Fibroblast of gingiva (primary cell): ENCODE measurements at places on chromosomes 7 and 10.

- no peak for DNase-seq
These were observed 32.8 kb upstream of the VIPR2 start for GRCh38 chr7:159177284-159177953.

DNA sequence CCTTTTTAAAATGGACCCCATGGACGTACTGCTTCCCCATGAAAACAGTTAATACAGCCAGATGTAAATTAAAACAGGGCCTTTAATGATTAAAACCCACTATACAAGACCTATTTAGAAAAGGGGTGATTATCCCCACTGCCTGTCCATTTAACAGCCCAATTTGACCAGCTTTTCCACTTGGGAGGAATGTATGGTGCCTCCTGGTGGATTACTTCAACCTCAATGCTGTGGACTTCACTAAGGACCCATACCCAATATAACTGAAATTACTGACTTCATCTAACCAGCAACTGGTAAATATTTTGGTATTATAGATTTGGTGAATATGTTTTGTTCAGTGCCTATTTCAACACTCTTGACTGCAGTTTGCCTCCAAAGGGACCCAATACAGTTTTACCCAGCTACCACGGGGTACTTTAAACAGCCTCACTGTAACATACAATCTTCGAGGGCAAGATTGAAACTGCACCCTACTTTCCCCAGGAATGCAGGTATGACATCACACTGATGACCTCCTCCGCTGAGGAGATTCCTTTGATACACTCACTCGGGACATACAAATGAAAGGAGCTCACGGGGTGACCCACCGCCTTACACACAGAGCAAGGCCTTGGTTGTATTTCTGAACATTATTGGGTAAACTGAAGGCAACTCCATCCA is 192.8 kb downstream of the DNAJC1 start:
- no peak for DNase-seq

DNA sequence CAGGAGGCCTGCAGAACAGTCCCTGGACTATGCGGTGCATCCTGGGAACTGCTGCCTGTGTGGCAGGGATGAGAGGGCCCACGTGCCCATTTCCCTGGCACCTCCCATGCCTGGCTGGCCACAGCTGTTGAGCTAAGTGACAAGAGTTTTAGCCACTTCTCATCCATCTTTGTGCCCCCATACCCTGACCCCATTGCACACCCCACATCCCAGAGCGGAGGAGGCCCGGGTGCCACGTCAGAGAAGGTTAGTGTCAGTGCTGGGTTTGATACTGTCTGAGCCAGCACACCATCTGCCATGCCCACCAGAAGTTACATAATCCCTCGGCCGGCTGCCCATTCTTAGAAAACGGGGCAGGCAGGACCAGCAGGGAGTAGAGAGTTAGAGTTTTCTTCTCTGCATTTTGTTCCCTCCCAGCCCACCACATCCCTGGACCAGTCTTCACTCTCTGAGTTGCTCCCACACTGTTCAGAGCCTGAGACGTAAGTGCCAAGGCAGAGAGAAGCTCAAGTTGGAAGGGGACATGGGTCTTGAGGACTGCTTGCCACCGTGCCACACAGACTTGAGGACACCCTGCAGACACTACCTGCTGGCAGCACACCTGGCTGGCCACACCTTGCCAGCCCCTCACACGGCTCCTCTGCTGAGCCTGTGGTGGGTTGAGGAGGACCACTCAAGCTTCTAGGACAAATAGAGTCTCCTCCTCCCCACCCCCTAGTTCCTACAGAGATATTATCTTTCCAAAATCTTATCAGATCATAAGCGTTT is 13.1 kb downstream of the UNC5B start:
- no peak for DNase-seq

GRCh38 chr10:63132651-63133055 is 475 bp upstream of the NRBF2 start:
- no peak for DNase-seq

GRCh38 chr7:38296059-38296857 is 22.8 kb upstream of the TARP start:
- DNase-seq: no peak

- DNase-seq: no peak
These were observed 124.7 kb upstream of the C1QL3 start for GRCh38 chr10:16646181-16647059.

DNA sequence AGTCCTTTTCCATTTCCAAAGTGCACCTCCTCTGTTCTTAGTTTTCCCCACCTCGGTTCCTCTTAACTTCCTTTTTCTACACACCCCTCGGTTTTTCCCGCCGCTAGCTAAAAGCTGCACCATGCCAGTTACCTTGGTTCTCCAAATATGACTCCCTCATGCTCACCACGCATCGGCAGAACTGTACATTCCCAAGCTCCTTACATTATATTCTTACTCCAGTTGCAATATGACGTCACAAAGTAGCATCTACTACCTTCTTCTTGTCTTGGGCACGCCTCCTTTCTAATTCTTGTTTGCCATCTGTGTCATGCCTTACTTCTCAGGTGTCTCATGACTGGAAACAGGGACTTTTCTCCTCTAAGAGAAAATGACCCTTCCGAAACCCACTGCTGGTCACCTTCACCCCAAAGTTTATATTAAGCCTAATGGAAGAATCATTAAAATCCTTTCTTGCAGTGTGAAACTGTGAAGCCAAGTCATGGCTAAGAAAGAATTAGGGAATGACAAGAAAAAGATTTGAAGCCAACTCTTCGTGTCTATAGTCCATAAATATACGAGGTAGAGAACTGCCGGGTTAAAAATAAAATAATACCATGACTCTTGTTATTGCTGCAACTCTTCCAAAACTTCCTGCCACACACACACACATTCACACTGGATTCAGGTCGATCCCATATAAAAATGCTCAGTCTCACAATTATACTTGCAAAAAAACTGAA is 1.7 kb downstream of the ESYT2 start:
- DNase-seq: peak; percentile 48

DNA sequence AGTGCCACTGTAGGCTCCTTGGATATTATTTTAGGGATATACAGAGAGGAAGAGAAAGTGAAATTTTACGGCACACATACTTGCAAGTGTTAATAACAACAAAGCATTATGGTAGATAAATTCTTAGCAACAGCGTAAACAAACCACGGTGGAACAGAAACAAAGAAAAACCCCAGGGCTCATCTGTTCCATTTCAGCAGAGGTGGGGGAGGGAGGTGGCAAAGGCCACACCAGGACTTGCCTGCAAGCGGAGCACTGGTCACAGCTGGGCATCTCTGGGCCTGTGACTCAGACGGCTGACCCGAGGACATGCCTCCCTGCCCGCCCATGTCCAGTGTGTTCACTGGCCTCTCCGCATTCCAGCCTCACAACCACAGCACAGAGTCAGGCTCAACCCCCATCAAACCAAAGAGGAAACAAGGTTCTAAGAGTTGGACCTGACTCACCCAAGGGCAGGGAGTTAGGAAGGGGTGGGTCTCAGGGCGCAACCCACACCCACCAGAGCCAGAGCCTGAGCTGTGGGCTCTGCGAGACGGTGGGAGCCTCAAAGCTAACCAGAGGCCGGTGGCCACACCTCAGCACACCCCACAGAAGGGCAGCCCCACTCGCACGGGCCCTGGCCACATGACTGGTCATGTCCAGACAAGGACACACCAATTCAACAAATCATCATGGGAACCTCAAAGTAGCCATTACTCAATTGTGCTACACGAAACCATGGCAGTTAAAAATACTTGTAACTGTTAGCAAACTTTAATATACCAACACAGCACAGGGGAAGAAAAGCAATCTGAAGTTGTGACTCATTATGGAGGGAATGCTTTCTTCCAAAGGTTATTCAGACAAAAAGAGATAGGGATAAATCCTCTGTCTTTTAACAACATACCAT is 10.7 kb downstream of the ESYT2 start:
- peak; percentile 99 for DNase-seq

- peak; percentile 60 for DNase-seq
These were observed 65.9 kb downstream of the CLIP2 start for GRCh38 chr7:74355091-74355490.

- no peak for DNase-seq
These were observed 64.1 kb downstream of the P4HA1 start for GRCh38 chr10:73032536-73032935.
